ENCODE measurements at places on chromosomes 5 and 9.
A peak's percentile ranks its signal among the peaks of the same experiment; 100 is the strongest.

DNA sequence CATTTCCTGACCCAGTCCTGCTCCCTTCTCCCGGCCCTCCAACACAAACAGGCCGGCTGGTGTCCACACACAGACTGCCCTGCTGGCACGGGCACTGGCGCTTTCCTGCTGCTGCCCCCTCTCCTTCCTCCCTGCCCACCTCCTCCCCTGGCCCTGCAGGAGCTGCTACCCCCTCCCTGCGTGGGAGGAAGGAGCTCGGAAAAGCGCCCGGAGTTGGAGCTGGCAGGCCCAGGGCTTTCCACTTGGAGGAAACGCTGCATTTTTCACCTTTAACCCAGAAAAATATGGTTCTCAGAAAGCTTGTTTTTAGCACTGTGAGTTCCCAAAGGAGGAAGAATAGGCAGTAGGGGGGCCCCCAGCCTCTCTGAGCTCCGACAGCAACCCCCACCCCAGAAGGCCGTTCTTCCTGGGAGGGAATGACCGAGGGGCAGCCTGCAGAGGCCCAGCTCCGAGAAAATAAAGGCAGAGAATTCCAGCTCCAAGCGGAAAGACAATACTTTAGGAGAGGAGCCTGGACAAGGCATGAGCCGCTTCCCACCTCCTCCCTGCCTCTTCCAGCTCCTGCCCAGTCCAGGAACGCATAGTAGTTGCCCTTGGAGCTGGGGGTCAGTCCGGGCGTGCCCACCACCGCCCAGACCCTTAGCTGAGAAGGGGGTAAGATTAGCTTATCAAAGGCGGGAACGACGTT lies 88.9 kb downstream of the LIFR start:
- no peak for DNase-seq

GRCh38 chr5:178619390-178619789 lies 7.5 kb downstream of the CLK4 start:
- no peak for DNase-seq

DNA sequence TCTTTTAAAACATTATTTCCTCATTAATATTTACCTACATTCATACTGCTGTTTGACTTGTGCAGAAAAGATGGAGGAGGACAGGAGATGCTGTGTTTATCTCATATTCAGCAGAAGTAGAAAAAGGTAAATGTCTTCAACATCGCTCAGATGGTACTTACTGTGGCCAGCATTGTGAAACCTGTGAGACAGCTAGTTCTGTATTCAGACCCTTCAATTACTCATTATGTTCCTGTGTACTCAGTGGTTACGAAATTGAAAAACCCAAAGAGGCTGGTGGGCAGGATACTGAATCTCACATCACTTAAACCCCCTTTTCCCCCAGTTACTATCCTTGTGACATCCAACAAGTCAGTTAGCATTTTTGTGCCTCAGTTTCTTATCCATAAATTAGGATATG lies 216.0 kb downstream of the KDM4C start:
- no peak for DNase-seq

GRCh38 chr5:15160091-15160490 lies 288.5 kb upstream of the ANKH start:
- DNase-seq = no peak

DNA sequence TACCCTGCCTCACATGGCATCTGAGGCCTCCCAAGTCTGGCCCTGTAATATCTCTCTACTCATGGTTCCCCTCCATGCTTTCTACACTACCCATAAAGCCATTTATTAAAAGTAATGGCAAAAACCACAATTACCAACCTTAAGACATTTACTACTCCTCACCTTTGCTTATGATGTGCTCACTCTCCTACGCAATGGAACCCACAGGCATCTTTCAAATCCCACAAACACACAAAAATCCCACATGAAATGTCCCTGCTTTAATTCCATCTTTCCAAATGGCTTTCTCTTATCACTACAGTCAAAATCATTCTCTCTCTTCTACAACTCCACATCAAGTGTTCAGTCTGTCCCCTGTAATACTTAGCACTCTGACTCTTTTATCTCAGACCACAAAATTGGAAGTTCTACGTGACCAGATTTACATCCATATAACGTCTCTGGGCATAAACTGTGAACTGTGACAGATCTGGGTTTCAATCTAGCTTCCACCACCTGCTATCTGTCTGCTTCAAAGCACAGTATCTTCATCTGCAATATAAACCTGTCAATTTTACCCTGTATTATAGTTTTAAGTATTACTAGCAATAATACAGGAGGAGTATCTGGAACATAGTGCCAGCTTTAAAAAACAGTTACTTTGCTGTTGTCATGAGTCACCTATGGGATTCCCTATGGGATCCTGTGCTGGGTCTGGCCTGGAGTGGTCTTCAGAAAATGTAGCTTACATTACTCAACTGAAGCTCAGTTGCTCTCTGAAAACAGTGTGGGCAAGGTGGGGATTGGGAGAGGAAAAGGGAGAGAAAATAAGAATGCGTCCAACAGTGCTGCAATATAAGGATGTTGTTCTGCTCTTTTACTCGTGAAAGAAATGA lies 137.1 kb upstream of the TRIM32 start:
- no peak for DNase-seq

DNA sequence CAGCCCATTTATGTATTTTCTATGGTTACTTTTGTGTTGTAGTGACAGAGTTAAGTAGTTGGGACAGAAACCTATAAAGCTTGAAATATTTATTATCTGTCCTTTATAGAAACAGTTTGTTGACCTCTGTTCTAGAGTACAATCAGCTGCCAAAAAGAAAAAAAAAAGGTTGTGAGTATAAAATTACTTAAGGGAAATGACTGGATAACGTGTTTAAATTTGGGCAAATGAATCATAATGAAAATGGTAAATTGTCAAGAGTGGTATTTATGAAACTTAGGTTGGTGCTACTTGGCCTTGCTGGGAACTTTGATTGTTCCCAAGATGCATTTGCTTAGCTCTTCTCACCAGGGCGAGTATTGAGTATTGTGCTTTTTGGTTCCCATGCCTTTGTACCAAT lies 70.2 kb upstream of the IL6ST start:
- no peak for DNase-seq

DNA sequence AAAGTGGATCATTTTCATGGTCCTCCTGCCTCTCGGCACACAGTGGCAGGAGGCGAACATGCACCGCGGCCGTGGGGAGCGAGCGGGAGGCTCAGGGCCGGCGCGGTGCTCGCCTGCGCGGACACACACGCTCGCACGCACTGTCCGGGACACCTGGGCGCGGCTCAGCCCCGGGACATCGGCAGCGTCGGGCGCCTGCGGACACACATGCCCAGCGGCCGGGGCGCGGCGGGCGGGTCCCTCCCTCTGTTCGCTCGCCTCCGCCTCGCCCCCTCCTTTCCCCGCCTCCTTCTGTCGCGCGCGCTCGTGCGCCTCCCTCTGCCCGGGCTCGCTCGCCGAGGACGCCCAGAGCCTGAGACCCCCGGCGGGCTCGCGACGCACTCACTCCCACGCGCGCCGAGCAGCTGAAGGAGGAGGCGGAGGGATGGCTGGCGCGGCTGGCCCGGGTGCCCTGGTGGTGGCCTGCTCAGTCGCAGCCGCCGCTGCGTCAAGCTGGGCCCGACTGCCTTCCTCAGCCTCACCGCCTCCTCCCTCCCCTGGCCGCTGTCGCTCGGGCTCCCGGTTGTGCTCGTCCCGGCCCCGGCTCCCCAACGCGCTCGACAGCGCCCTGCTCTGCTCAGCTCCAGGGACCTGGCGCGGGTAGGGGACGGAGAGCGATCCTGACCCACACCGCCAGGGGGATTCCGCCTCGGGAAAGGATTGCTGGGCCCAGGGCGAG lies at the start of gene FRMD3:
TSS of gene FRMD3 (minus strand) at position 230 of the 718 bp plus-strand sequence. CDS start at position 60, 170 bp downstream.
- DNase-seq = peak; percentile 20

- DNase-seq = no peak
Observed at GRCh38 chr5:78570646-78571045, 77.9 kb downstream of the LHFPL2 start.

Data from caudate nucleus (tissue), 63 donors.